ENCODE measurements at places on chromosomes 11 and 22.

GRCh38 chr22:47448231-47449223, 686.1 kb downstream of the TBC1D22A start:
- DNase-seq = no peak

DNA sequence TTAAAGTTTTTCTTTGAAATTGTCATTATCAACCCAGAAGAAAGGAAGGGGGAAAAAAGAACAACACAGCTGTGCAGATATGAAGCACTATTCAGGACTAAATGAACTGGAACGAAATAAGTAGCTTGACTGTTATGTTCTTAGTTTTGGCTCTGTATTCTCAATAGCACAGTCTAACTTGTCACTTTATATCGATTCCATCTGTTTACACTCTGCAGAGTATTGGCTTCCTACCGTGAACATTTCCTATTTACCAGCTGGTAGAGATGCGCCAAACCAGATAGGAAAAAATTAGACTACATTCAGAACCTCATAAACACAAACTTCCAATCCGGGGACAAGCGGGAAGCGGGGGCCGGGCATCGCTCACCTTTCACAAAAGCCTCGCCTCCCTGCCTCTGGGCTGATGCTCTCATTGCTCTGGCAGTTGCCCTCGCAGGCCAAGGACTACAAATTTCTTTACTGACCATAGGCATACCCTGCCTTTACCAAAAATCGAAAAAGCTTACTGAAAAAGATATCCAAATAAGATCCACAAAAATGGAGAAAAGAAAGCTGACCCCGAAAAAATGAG, 66.2 kb downstream of the EFCAB6 start:
- no peak for DNase-seq

GRCh38 chr11:67010296-67010905, 12.5 kb upstream of the SYT12 start:
- DNase-seq = no peak

- no peak for DNase-seq
Observed at GRCh38 chr11:64224151-64224890, 1.7 kb downstream of the TRPT1 start.

GRCh38 chr11:108221911-108222573, 396 bp downstream of the NPAT start:
- no peak for DNase-seq

GRCh38 chr22:45336971-45337431, 27.3 kb downstream of the FAM118A start:
- no peak for DNase-seq

DNA sequence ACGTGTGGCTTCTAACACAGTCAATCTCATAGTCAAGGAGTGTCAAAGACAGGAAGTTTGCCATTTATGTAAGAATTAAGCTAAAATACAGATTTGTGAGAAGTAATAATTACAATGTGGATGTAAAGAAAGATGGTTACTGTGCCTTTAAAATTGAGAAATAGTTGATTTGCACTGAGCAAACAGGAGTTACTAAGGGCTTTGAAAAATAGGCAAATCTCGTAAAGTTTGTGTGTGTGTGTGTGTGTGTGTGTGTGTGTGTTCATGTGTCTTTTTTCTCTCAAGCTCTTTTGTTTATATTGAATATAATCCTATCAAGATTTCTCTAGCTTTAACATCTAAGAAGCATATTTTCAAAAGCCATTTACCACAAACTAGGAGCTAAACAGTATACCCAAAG, 2284.5 kb downstream of the LRRC4C start:
- no peak for DNase-seq

DNA sequence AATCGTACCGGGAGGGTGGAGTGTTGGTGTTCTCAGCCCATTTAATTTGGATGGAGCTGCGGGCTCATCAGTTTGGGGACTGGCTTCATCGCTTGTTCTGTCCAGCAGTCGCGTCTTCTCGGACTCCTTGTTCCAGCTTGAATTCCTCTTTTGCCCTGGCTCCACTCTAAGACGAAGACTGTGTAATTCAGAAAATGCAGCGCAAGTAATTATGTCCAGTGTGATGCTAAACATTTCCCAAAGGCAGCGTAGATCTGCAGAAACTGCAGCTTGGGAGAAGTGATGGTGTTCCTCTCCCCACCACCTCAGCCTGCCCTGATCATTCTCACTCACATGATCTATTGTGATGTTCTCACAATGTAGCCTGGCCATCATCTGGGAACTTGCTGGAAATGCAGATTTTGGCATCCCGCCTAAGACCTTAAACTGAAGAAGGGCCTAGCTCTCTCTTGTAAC, 666 bp downstream of the SLC25A18 start:
- no peak for DNase-seq

GRCh38 chr22:44523981-44524759, 26.1 kb upstream of the RTL6 start:
- DNase-seq = no peak

DNA sequence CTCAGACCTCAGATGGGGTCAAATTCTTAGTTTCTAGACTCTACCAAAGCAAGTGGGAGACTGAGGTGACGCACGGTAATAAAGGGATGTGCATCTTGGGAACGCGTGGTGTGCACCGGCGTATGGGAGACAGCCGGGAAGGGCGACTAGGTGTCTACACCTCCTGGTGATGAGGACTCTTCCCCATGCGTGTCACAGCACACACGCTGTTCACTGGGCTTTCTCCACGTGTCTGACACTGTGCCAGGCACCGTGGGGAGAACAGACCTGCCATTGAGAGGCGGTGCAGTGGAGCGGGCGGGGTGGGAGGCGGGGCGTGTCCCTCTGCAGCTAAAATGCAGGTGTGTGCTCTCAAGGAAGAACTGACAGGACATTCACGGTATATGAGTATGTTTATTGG, 5.3 kb downstream of the FXYD6 start:
- no peak for DNase-seq

DNA sequence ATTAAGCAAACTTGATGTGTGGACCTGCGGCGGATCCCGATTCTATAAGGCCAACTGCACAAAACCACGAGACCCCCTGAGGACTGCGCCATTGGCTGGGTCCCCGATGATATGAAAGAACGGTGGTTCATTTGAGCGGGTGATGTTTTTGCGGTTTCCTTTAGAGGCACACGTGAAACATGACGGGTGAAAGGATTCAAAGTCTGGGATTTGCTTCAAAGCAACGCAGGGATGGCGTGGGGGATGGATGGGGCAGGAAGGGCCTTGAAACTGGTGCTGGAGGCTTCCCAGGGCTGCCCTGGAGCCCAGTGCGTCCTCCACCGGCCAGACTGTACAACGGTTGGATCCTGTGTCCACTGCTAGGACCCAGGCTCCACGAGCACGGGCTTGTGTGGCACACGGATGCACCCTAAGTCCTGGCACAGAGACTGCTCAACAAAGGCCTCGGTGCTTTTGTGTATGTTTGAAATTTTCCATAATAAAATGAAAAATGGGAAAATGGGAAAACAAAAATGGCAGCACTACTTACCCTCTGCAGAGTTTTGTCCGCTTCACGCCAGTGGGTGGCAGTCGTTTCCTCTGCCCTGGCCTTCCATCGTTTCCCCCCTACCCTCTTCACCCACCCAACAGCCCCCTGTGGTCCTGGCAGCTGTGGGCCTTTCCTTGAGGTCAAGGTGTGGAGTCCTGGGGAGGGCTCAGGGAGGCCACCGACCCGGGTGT, 3.6 kb downstream of the ASCL2 start:
- DNase-seq = no peak

DNA sequence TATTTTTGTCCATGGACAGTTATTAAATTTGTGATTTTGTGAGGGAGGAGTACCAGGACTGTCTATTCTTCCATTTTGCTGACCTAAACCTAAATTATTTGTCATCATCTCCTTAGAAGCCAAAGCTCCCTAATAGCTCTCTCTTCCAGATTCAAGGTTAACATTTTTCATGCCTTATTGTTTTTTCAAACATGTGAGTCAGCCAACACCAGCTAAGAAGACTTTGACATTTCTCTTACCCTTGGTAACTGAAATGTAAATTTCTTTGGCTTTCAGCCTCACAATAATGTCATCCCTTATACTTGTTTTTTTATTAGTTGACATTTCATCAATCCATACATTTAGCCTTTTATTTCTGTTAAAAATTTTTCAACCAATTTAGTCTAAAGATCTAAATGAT, 19.2 kb downstream of the OR52E1 start:
- no peak for DNase-seq

- DNase-seq = no peak
Observed at GRCh38 chr22:17430412-17430811, 61.2 kb downstream of the CECR2 start.

GRCh38 chr11:119641983-119642745, 86.8 kb downstream of the NECTIN1 start:
- DNase-seq = no peak

DNA sequence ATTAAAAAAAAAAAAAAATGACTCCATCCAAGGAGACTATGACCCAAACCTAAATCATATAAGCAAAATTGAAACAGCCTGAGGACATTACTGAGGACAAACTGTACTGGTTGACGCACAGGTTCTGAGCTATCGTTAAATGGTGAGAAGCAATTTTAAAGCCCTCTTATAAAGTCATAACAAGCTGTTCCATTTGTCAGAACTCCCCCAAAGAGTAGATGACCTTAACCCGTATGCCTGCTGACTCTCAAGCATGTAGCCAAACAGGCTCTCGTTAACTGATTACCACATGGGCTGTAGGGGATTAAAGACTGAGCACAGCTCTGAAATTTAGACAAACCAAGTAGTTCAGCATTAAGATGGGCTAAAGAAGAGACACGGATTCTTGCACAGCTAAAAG, 2.2 kb downstream of the CRYAB start:
- DNase-seq = no peak

DNA sequence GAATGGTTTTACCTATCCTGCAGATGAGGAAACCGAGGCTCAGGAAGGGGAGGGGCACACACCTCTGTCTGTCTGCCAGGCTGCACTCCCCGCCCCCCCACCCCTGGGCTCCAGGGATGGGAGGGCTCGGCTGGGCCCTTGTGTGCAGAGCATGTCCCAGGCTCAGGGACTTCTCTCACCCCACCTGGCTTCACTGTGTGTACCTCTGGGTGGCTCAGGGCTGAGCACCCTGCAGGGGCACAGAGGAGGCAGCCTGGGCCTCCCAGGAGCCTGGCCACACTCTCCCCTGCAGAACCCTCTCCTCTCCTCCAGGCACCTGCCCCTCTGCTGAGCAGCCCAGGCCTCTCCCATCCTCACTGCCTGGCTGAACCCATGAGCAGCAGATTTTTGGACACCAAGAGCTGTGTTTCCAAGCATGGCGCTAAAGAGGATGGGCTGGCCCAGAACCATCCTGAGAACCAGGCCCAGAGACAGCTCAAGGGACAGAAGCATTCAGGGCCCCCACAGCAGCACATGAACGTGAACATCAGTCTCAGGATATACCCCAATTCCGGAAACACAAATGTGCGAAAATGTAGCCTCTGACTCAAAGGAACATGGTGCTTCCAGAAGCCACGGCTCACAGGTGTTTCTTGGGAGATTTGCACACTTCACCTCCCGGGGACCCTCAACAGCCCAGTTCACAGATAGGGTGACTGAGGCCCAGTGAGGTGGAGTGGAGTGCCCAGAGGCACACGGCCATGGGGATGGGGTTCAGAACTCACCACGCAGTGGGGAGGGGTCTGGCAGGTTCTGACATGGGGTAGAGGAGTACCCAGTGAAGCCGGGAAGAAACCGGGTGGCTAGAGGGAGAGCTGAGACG, 10.5 kb downstream of the EMID1 start:
- DNase-seq = no peak

DNA sequence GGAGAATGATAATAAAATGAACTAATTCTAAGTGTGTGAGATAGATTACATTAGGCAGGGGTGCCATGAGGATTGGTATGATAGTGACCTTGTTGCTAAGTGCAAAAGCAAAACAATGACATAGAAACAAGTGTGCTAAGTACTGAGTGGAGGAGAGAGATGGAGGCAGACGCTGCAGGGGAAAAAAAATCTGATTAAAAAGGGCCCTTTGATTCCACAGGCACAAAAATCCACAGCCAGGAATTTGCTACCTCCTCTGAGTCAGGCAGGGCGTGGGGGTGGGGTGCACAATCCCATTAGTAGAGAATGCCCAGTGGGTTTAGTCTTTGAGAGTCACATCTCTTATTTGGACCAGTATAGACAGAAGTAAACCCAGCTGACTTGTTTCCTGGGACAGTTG, at the start of gene CNTF:
Gene CNTF (plus strand): TSS at position 322 of the 400 bp plus-strand sequence. CDS start 88 bp downstream, outside the sequence.
- no peak for DNase-seq

DNA sequence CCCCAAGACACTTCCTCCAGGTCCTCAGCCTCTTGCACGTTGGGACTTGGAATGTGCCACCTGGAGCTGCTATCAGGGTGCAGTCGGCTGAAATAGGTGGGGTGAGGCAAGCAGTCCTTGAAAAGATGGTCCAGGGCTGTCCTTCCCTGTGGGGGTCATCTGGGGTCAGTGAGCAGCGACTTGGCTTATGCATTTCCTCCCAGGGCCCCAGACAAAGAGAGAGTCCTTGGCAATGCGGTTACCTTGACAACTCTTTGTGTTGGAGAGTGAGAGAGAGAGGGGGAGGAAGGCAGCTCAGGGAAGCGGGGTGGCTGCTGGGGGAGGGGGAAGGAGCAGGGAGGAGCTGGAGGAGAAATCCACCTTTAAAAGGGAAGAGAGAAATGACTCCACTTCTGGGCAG, 93.8 kb downstream of the MIAT start:
- no peak for DNase-seq

- no peak for DNase-seq
Observed at GRCh38 chr22:25645266-25645665, 80.8 kb downstream of the GRK3 start.

DNA sequence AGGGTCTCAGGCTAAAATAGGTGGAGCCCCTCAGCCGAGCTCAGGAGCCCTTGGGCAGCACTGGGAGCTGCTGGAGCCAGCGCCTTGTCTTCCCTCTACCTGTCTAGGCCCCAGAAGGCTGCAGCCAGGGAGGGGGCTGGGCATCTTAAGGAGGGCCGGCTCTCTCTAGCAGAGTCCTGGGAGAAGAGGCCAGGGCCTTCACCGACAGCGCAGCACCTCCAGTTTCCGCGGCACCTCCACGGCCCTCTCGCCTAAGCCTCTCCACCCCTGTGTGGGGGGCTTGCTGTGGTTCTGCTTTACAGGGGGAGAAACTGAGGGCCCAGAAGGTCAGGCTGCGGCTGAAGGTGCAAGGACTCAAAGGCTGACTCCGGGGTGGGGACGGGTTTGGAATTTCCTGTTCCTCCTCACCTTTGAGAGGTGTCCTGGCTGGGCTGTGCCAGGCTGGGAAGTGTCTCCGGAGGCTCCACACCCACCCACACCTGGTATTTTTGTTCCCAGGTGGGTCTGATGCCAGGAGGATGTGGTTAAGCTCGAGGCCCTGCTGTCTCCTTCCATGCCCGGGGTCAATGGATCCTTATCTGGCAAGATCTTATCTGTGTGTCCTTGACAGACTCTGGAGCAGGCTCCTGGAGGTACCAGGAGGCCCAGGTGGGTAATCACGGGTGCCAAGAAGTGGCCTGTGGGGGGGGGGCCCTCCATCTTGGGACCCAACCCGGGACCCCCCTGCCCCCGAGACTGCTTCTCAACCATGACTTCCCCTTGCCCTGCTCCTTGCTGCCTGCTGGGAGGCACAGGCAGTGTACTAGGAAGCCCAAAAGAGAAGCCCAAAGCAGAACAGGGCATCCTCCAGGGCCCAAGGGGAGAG, 95.3 kb upstream of the FGF3 start:
- no peak for DNase-seq
